ENCODE measurements at places on chromosomes 11 and 22.
A peak's percentile ranks its signal among the peaks of the same experiment; 100 is the strongest.

DNA sequence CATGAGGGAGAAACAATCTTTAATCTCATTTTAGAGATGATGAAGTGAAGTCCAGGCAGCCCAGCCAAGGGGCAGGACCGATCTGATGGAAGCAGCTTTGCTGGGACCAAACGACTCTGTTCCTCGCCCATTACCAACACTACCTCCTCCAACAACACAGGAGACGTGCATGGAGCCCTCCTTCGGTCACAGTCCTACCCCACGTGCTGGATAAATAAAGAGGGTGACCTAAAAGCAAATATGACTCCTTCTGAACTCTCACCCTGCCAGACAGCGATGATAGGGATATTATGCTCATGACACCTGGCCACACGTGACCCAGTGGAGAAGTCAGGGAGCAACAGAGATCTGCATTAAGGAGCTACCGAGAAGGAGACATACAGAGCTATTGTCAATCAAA lies 26.0 kb downstream of the SCGB1A1 start:
- DNase-seq: no peak

GRCh38 chr11:26867286-26867685 lies 126.6 kb upstream of the FIBIN start:
- no peak for DNase-seq

- DNase-seq: no peak
These were observed 63.4 kb downstream of the NRXN2 start for GRCh38 chr11:64659417-64660144.

DNA sequence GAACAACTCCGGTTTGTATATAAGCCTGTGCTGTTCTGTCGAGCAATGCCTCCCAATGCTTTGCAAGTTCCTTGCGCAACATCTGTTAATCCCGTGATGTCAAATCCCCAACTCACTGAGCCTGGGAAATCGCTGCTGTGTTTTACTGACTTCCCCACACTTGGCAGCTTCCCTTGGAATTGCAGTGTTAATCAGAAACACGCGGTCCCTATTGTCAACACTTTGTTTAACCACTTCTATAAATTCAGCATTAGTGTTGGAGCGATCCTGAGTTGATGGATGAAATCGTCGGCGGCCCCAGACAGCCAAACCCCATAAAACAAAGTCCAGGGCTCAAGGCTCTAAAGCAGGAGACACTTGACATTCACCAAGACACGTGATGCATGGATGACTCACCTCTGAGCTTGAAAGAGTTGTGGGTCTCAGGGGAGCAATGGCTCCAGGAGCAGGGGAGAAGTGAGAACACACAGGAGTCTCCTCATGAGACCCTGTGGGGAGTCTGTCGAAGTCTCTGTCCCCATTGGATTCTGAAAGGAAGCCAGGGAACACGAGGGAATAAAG lies 555.3 kb downstream of the MIAT start:
- DNase-seq: peak; percentile 87

- peak; percentile 24 for DNase-seq
These were observed 54.1 kb upstream of the BDNF start for GRCh38 chr11:27754035-27755017.

DNA sequence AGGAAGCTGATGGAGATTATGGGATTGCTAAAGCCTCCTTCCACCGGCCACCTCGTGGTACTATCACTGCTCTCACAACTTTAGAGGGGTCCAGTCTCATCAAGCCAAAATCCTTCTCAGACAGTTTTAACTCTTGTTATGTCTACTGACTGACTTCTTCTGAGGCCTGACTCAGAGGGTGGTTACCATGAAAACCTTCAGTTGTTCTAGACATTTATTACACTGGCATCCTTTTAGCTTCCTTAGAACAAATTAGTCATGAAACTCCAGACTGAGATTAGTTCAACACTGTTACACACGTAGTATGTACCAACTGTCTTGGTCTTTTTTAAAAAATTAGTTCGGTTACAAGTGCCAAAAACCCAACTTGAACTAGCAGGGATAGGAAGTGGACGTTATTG lies 7.5 kb downstream of the DIXDC1 start:
- no peak for DNase-seq

DNA sequence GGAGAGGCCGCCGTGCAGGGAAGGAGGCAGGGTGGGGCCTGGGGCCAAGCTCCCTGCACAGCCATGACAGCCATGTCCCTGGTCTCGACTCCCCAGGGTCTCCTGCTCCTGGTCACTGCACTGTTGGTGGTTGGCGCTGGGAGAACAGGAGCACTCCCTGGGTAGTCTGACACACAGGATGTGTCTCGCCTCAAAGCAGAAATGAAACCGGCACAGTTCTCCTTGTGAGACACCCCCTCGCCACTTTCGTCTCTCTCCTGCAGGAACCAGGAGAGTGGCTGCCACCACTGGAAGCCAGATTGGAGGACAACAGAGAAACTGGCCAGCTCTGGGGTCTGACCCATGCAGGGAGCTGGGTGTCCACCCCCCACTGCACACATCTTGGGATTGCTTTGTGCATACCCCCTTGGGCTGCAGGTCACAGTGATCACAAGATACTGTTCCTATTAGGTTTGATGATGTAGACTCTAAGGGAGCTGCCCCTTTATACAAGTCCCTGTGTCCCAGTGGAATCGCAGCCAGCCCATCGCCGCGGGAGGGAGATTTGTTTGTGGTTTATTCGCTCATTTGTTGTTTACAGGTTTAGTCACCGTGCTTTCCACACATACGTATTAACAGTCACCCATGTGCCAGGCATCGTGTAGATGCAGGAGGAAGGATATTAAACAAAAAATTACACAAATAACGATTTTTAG lies 27.0 kb upstream of the YWHAH start:
- DNase-seq: no peak

DNA sequence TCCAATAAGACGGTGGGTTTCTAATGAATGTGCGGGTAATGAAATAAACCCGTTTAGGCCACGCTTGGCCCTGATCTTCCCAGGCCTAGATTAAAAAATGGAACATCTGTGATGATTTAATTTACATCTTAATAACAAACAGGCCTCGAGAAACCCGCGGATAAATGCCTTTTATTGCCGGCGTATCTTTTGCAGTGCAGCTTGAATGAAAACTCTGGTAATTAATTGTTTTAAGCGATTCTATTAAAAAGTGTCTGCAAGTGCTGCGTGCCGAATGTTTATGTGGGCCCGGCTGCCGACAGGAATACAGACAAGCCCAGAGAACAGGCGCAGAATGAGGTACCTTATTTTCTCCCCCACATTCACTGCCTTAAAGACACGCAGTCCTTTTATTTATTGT lies 420.7 kb downstream of the MN1 start:
- DNase-seq: no peak

GRCh38 chr11:118078911-118079411 lies 2.1 kb downstream of the TMPRSS4 start:
- no peak for DNase-seq

DNA sequence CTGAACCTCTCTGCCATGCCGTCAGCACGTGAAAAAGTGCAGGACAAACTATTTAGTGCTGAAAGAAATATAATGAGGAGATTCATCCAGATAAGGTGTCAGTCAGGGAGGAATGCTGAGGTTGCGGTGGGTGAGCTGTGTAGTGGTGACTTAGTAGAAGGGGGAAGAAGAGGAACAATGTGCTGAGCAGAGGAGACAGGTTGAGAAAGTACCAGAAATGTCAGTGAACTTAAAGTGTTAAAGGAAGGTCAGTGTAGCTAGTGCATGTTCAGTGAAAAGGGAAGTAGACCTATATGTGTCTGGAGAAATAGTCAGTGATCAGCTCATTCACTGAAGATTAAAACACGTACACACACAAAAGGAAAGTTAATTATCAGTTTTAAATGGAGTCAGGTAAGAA lies 237.6 kb upstream of the CCDC179 start:
- no peak for DNase-seq

DNA sequence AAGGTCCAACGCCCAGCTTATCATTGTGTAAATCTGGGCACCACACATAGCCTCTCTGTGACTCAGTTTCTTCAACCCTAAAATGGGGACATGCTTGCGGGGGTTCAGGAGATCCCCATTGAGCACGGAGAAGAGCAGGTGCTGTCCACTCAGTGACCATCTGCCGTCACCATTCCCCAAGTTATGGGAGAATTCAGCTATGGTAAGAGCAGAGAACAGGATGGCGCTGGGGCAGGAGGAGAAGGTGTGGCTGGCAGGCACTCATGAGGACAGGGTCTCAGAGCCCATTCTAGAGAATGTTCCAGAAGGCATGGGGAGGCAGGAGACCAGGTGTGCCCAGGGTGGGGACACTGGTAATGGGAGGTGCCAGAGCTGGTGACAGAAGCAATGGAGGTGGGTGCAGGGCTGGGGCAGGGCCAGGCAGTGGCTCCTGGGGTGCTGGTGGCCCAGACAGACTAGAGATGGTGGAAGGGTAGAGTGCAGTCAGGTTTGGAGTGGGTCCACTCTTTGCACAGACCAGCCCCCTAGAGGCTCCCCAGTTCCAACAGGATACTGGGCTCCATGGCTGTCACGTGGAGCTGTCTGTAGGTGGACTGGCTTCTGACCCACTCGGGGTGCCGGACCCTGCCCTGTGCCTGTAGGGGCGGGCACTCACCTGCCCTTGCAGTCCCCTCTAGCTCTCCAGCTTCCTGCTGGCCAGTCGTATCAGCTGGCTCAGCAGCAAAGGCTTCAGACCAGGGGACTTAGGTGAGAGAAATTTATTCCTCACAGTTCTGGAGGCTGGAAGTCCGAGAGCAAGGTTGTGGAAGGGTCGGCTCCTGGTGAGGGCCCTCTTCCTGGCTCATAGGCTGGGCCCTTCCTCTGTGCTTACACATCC lies 84.7 kb downstream of the CDKN1C start:
- no peak for DNase-seq

GRCh38 chr11:19234231-19234817 lies 6.4 kb downstream of the E2F8 start:
- DNase-seq: no peak

- no peak for DNase-seq
These were observed 5.2 kb downstream of the C11orf52 start for GRCh38 chr11:111923951-111924350.

GRCh38 chr22:30755759-30756124 lies 61.1 kb downstream of the OSBP2 start:
- no peak for DNase-seq

- DNase-seq: no peak
These were observed 2.9 kb downstream of the TUB start for GRCh38 chr11:8083871-8084281.

DNA sequence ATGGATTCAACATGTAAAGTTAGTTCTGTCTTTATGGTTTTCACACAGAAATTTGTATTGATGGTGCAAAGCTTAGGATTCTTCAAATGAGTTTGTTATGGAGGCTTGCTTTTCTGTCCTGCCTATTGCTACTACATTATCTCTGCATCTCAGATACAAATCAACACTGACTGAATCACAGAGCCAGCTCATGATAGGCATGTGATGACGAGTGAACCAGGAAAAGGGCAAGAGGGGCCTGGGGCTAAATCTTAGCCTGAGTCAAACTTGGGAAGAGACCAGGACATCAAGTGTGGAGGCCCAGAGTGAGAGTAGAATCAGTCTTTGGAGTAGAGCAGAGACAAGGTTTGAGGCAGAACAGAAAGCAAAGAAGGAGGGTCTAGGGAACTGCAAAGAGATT lies 107.1 kb upstream of the CD44 start:
- no peak for DNase-seq

DNA sequence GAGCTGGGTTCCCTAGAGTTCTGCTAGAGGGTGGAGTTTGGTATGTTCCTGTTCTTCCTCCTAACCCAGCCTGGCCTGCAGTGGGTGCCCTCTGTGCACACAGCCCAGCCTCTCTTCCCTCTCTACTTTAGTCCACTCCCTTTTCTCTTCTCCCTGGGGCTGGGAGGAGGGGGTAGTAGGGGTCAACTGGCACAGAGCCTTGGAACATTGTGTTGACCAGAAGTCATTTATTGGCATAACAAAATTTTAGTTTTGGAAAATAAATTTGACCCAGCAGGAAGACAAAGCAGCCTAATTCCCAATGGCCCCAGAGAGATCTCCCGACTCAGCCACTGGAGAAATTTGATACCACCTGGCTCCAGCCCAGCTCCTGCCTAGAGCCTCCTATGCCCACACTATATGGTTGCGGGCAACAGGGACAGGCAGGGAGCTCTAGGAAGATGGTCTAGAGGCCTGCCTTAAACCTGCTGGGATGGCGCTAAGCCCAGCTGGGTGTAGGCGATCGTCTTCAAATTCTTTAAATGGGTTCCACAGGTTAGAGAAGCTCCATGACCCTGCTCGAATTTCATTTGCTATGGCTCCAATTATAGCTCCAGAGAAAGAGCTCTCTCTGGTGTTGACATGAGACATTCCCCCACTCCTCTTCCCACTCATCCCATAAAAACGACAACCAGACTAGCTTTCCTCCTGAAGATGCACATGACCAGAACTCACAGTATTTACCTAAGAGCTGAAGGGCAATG lies 9.9 kb downstream of the PCSK7 start:
- peak; percentile 79 for DNase-seq

GRCh38 chr22:30297991-30298701 lies 8.8 kb upstream of the CASTOR1 start:
- no peak for DNase-seq

- DNase-seq: no peak
These were observed 51.6 kb downstream of the CEP164 start for GRCh38 chr11:117378976-117379865.

DNA sequence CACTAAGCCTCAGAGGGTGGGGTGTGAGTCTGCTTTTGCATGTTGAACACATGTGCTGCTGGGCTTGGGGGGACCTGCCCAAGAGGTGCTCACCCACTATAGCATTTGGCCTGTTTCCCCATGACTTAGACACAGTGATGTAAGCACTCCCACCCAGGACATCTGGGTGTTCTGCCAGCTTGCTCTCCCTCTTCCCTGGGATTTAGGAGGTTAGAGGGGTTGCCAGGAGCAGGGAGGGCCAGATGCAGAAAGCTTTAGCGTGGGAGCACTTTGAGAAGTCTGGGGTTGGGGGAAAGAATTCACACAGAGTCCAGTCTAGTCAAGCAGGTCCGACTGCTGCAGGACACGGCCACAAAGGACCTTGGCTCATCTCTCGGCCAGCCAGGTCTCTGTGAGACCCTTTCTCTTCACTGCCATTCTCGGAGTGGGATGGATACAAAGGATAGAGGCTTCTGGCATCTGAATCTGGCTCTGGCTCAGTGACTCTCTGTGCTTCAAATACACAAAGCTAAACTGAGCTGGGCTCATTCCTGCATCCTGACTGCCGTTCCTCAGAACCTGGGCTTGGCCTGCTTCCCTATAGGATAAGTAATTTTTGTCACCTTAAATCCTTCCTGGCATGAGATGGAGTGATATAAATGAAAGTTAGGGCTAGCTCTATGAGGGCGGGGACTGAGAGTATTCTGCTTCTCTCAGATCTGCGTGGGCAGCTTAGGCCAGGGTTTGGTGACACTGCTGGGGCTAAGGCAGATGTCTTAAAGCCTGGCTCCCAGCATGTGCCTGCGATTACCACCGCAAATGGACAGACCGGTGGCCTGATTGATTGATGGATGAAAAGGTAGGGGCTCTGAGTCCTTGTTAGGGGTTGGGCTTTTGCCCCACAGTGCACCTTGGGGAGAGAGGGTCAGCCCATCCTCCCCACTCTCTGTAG lies 14.5 kb downstream of the USP2 start:
- no peak for DNase-seq

DNA sequence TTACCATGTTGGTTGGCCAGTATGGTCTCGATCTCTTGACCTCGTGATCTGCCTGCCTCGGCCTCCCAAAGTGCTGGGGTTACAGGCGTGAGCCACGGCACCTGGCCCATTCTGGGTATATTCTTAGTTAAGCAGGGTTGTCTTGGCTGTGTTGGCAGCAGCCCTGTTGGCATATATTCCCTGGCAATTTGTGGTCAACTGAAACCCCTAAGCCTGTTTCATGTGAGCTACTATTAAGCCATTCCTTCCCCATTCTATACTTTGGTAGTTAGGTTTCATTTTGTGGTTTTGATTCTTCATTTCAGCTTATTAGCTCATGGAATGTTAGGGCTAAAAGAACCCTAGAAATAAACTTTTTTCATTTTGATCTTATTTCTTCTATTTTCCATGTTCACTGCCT lies 22.2 kb upstream of the IL18BP start:
- DNase-seq: no peak

Measured in brain pericyte (primary cell).